ENCODE measurements at places on chromosomes 4 and X. TPM values are rescaled to one million over a fixed set of nuclear protein-coding genes. Genes with fewer than 3 reads are reported as not detected.

- no peak for DNase-seq
These were observed 5.5 kb downstream of the GSTCD start for GRCh38 chr4:105714071-105714521.

DNA sequence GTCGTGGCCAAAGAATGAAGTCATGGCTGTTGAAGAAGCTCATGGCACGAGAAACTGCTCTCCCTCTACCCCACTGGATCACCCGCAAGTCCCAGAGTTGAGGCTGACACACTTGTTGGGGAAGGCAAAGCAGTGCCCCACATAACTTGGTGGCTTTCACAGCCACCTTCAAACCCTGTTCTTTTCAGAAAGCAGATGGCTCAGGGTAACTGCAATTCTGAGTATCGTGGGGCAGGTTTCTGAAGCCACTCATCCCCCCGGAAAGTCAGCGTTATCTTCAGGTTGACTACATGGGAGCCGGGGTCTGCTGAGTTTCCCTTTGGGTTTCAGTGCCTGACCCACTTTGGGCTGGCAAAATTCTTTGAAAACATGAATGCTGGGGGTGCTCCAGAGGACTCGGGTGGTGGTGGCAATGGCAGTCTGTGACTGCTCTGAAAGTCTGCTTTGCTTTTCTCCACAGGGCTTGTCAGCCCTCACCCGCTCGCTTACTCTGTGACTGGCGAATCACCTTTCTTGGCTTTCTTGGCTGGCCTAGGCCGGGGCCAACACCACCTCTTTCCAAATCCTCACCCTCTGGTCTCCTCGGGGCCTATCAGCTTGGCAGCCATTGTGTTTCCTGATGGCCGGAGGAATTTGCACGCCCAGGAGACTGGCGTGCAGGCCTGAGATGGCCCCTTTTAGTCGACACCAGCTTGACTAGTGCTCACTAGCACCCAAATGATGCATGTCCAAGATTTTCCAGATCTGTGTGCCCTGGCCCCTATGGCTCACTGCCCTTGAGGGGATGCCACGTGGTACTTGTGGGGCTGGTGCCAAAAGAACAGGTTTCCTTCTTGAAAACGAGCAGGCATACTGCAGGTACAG lies 7.3 kb downstream of the PPP1R3F start:
- DNase-seq: no peak

- no peak for DNase-seq
These were observed 29.0 kb downstream of the F9 start for GRCh38 chrX:139559383-139560042.

DNA sequence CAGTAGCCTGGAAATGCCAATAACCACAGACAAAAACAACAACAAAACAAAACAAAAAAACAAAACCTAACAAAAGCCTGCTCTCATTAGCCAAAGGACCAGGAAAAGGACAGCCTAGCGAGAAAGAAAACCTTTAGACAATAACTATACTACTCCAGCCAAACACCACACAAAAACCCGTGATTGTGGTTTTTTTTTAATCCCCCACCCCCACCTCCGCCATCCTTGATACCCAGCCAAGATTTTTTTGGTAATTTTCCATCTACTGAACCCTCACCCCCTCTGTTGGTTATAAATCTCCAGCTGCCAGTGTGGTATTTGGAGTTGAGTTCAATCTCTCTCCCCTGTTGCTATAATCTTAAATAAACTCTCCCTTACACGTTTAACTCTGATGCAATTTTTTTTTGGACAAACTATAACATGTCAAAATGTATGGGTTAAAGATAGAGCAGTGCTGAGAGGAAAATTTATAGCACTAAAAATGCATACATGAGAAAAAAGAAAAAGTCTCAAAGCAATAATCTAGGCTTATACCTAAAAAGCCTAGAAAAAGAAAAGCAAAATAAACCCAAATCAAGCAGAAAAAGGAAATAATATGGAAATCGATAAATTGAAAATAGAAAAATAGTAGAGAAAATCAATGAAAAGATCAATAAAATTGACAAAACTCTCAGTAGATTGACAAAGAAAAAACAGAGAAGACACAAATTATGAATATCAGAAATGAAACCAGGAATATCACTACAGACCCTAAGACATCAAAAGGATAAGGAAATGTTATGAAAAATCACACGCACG lies 83.7 kb downstream of the NAT8L start:
- no peak for DNase-seq

GRCh38 chr4:61996943-61997342 lies 796.8 kb downstream of the ADGRL3 start:
- no peak for DNase-seq

Gene WDR19
- total RNA-seq: 65.6 TPM

Gene SPANXN4
- total RNA-seq: not detected
